ENCODE measurements at places on chromosomes 2 and 18. TPM values are rescaled to one million over a fixed set of nuclear protein-coding genes. Genes with fewer than 3 reads are reported as not detected.
A peak's percentile ranks its signal among the peaks of the same experiment; 100 is the strongest.

The ANKRD62 gene
- not detected for total RNA-seq

The QPCT gene
- 2.0 TPM for total RNA-seq

The IL36G gene
- not detected for total RNA-seq

The CAPN10 gene
- 31.2 TPM for total RNA-seq

DNA sequence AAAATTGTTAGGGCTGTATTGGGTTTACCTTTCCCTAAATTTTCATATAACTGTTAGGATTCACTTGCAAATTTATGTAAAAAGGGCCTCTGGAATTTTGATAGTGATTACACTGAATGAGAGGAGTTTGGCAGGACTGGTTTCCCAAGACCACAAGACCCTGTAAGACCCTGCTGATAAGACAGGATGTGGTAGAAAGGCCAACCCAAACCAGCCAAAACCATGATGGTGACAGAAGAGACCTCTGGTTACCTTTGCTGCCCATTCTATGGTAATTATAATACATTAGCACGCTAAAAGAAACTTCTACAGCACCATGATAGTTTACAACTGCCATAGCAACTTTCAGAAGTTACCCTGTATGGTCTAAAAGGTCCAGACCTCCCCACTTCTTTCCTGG is 8.3 kb upstream of the CASP10 start:
- no peak overlapping the region for H3K27ac ChIP-seq
- no peak for DNase-seq
- H3K4me1 ChIP-seq = no peaks in the 10 kb centered on the region
- H3K36me3 ChIP-seq = no peaks in the 10 kb centered on the region
- H3K4me3 ChIP-seq = no peak overlapping the region

GRCh38 chr2:32925283-32925815 is 21.4 kb upstream of the LTBP1 start:
- no peaks in the 10 kb centered on the region for H3K36me3 ChIP-seq
- no peaks in the 10 kb centered on the region for H3K27me3 ChIP-seq
- no peak for DNase-seq
- H3K4me3 ChIP-seq = no peak overlapping the region
- H3K4me1 ChIP-seq = no peaks in the 10 kb centered on the region
- H3K27ac ChIP-seq = no peak overlapping the region

GRCh38 chr2:200422071-200422470 is 87.8 kb downstream of the KCTD18 start:
- H3K4me1 ChIP-seq = no peaks in the 10 kb centered on the region
- DNase-seq = no peak
- no peaks in the 10 kb centered on the region for H3K27me3 ChIP-seq
- H3K4me3 ChIP-seq = no peak overlapping the region
- no peak overlapping the region for H3K27ac ChIP-seq
- H3K36me3 ChIP-seq = peaks cover 62% of the 10 kb centered on the region

DNA sequence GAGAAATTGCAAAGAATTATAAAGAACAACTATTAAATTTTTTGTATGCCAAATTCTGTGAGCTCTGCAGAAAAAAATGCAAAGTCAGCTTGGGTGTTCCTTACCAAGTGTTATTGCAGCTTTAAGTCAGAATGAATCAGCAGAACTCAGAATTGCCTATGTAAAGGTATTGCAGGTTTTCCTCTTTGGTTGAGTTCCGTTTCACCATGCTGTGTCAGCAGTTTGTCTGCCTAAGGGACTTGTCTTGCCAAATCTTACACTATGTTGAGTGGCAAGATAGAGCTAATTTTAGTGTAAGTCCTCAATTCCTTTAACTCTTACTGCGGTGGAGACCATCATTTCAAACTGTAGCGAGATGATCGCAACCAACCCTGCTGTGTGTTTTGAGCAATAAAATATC is 38.8 kb downstream of the ADAM23 start:
- H3K27me3 ChIP-seq = no peaks in the 10 kb centered on the region
- H3K36me3 ChIP-seq = no peaks in the 10 kb centered on the region
- peaks cover 48% of the 10 kb centered on the region for H3K4me1 ChIP-seq
- H3K4me3 ChIP-seq = peak overlapping the region; percentile 20
- H3K27ac ChIP-seq = peak overlapping the region; percentile 42

DNA sequence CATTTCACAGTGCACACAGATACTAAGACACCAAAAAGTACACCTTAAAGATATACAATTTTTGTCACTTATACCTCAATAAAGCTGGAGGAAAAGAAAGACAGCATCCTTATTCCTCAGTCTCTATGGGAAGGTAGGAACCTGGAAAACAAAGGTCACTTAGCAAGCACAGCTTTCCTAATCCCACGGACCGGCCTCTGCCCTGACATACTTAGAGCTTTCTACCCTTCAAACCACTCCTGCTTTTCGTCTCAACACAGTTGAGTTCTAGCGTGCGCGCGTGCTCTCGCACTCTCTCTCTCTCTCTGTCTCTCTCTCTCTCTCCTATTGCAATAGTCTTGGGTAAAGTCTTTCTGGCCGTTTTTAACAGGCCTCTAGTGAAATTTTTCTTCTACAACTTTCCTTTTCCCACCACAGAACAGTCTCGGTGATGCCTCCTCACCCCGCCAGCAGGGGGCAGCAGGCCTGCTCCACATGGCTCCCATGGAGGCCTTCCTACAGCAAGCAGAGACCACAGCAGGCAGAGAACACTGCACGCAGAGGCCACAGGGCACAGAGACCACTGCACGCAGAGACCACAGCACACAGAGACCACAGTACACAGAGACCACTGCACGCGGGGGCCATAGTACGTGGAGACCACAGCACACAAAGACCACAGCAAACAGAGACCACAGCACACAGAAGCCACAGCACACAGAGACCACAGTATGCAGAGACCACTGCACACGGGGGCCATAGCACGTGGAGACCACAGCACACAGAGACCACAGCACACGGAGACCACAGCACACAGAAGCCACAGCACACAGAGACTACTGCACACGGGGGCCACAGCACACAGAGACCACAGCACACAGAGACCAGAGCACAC is 106.9 kb downstream of the FBXO15 start:
- no peak overlapping the region for H3K4me3 ChIP-seq
- no peaks in the 10 kb centered on the region for H3K4me1 ChIP-seq
- no peak overlapping the region for H3K27ac ChIP-seq
- H3K36me3 ChIP-seq = no peaks in the 10 kb centered on the region

GRCh38 chr18:42141439-42141838 is 186.4 kb downstream of the PIK3C3 start:
- no peaks in the 10 kb centered on the region for H3K36me3 ChIP-seq
- H3K27ac ChIP-seq = no peak overlapping the region
- H3K4me3 ChIP-seq = no peak overlapping the region
- H3K4me1 ChIP-seq = no peaks in the 10 kb centered on the region
- no peaks in the 10 kb centered on the region for H3K27me3 ChIP-seq

DNA sequence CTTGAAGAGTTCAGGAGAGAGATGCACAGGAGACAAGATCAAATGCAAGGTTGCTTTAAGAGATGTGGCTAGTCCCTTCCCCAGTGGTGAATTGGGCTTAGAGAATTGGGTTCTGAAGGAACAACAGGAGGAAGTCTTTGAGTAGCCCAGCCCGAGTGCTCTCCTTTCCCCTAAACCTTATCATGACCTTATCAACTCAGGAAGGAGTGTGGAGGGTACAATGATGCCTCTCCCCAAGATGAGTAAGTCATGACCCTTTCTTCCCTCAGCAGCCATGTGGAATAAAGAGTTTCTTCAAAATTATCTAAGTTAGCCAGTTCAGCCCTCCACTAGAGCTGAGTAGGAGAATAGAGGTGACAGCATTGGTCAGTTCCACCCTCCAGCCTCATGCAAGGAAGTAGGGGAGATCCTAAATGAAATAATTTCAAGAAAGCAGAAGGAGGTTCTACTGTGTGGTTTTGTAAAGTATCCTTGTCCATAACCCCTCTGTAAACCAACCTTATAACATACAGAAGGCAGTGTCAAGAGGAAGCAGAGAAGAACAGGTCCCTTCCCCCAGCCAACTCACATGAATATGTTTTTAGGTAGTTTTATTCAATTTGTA is 88.4 kb downstream of the ARHGAP15 start:
- no peak overlapping the region for H3K4me3 ChIP-seq
- H3K27me3 ChIP-seq = no peaks in the 10 kb centered on the region
- no peak for DNase-seq
- no peak overlapping the region for H3K27ac ChIP-seq
- no peaks in the 10 kb centered on the region for H3K36me3 ChIP-seq
- no peaks in the 10 kb centered on the region for H3K4me1 ChIP-seq

GRCh38 chr2:232697059-232697806 is at the start of gene GIGYF2:
GIGYF2 (plus strand) TSS chr2:232697331; CDS start chr2:232735198, 37,867 bp downstream.
- H3K27me3 ChIP-seq = no peaks in the 10 kb centered on the region
- H3K27ac ChIP-seq = peak within 1 kb of the TSS; percentile 92
- peak; percentile 97 for DNase-seq
- H3K4me1 ChIP-seq = peaks cover 54% of the 10 kb centered on the region
- no peaks in the 10 kb centered on the region for H3K36me3 ChIP-seq
- peak within 1 kb of the TSS; percentile 94 for H3K4me3 ChIP-seq

- peaks cover 7% of the 10 kb centered on the region for H3K36me3 ChIP-seq
- no peak overlapping the region for H3K27ac ChIP-seq
- H3K4me3 ChIP-seq = no peak overlapping the region
Observed at GRCh38 chr2:231259104-231259503, 60.7 kb downstream of the ARMC9 start.

DNA sequence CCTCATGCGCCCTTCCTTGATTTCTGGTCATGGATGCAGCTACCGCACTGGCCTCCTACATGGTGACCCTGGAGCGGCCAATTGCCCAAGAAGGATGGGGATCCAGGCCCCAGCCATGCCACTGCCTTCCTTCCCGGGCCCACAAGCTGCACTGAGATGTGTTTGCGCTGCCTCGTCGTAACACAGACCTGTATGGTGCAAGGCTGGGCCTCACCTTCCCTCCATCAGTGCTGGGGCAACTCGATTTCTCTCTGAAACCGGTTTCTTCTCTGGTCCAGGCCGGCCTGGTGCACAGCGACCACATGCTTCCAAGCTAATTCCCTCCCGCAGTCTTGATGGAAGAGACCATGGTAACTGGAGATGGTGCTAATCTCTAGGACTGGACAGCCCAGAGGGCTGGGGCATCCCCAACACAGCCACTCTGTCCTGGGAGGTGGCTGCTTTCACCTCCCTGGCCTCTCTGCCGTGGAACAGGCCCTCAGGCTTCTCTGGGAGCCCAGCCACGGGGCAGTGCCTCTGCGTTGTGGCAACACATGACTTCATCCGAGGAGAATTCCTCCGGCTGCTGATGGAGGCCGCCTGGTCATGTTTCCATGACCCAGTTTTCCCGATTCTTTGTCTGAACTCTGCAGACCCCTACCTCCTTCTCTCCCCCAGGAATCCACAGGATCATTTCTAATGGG is 184.2 kb downstream of the GLI2 start:
- H3K27me3 ChIP-seq = no peaks in the 10 kb centered on the region
- peak overlapping the region; percentile 50 for H3K27ac ChIP-seq
- no peaks in the 10 kb centered on the region for H3K36me3 ChIP-seq
- peak; percentile 49 for DNase-seq
- peaks cover 31% of the 10 kb centered on the region for H3K4me1 ChIP-seq

- H3K27ac ChIP-seq = no peak overlapping the region
- H3K27me3 ChIP-seq = peaks cover 9% of the 10 kb centered on the region
- no peaks in the 10 kb centered on the region for H3K4me1 ChIP-seq
- no peak for DNase-seq
- no peak overlapping the region for H3K4me3 ChIP-seq
Observed at GRCh38 chr2:180012523-180012922, 5.4 kb upstream of the CWC22 start.

DNA sequence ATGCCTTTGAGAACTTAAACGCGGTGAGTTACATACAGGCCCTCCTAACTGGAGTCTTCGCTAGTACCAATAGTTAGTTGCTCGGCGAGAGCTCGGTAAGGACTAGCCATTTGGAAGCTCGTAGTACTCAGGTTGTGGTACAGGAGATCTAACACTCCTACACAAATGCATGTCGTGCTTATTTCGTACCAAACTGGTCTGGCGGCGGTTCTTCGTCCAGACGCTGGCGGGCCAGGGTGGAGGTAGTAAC is 346 bp upstream of the VRK2 start:
- peaks cover 11% of the 10 kb centered on the region for H3K36me3 ChIP-seq
- peak overlapping the region; percentile 98 for H3K27ac ChIP-seq
- peaks cover 49% of the 10 kb centered on the region for H3K4me1 ChIP-seq
- peak overlapping the region; percentile 84 for H3K4me3 ChIP-seq
